ENCODE measurements at places on chromosomes 11 and 22.

- no peak for DNase-seq
These were observed 274.3 kb downstream of the DDX10 start for GRCh38 chr11:108939135-108939534.

- no peak for DNase-seq
These were observed 124.1 kb upstream of the MPPED2 start for GRCh38 chr11:30710221-30710620.

DNA sequence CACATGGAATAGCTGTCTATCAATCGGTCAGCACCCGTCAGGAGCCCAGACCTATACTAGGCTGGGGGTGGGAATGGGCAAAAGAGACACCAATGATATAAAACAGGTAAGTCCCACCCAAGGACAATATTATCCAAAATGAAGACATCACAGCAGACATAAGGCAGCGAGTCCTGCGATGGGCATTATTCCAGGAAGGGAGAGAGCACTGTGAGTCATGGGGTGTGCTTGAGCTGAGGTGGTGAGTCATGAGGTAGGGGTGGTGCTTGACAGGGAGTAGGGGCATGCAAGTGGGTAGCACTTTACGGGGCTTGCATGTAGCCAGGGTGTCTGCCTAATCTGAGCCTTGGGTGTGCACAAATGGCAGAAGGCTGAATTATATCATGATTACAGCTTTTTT, 605.0 kb upstream of the CADM1 start:
- DNase-seq = no peak

- no peak for DNase-seq
These were observed 644 bp upstream of the NDUFV1 start for GRCh38 chr11:67606093-67606491.

- no peak for DNase-seq
These were observed 66.9 kb downstream of the LRRC4C start for GRCh38 chr11:41392596-41392995.

DNA sequence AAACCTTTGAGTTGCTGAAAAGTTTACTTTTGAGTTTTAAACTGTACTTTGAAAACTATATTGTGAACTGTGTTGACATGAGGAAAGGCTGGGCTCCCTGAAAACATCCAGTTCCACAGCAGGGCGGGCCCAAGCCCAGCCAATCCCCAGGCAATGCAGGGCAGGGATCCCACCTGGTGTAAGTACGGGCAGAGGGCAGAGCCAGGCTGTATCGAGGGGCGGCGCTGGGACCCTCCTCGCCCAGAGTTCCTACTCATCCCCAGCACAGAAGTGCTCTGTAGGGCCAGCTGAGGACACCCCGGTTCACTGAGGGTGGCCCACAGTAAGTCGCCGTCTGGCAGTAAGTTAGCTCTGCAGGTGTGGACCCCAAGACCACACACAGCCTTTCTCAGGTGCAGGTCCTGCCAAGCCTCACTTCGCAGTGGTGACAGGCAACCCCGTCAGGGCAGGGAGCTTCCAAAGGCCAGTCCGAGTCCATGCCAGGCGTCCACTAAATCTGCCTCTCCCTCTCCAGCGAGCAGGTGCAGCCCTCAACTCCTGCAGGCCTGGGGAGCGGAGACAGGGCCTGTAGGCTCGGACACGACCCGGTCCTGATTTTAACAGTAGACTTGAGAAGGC, 6.3 kb downstream of the RASSF7 start:
- DNase-seq = no peak

DNA sequence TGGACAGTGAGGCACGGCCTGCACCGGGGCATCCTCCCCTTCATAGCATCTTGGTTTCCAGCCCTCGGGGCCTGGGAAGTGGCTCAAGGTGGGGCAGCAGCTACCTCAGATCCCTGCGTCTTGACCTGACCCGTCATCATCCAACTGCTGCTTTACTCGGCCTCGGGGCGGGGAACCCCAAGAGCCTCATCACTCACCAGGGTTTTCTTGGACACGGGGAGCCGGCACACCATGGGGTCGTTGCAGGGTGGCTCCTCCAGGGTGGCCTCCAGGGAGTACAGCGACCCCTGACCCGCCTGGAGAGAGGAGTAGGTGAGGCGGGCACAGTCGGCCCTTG, 651 bp downstream of the CTSF start:
- DNase-seq = no peak

GRCh38 chr11:10366568-10367331, 61.9 kb downstream of the ADM start:
- DNase-seq = no peak

DNA sequence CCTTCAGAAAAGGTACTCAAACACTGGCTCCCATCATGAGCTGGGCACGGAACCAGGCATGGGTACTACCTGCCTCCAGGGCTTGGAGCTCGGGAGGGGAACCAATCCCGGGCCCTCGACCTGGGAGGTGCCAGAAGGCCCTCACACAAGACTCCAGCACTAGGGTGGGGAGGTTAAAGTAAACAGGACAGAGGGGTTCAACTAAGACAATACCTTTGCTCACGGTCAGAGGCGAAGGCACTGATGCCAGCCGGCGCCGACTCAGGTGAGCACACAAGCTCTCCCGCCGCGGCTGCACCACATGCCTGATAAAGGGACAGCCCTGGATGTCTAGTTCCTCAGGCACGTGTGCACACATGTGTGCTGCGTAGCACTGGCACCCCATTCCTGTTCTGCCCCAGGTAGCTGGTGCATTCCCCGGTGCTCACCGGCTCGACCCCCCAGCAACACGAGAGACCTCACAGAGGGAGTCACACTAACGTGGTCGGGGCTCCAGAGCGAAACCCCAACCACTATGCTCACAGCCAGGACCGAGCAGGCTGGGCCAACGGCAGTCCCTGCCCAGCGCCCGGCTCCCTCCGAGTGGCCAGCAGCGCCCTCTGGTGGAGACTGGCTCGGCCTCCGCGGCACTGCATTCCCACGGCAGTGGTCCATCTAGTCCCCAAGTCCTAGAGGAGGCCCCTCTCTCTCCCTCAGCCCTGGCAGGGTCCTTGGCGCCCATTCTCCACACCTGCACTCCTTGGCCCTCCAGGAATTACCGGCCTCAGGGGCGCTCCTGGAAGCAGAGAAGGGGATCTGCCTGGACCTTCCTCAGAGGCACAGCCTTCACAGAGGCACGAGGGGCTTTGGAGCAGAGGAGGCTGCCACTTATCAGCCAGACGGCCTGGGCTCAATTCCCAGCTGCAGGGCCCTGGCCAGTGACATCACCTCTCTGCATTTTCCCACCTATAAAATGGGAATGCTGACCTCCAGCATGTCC, 28.8 kb upstream of the MOB2 start:
- peak; percentile 73 for DNase-seq

- DNase-seq = no peak
These were observed 14.6 kb downstream of the RPS6KA4 start for GRCh38 chr11:64373598-64373974.

GRCh38 chr11:17745023-17745772, 10.6 kb downstream of the KCNC1 start:
- DNase-seq = no peak

- no peak for DNase-seq
These were observed 92.8 kb downstream of the ARFGAP2 start for GRCh38 chr11:47083913-47084312.

DNA sequence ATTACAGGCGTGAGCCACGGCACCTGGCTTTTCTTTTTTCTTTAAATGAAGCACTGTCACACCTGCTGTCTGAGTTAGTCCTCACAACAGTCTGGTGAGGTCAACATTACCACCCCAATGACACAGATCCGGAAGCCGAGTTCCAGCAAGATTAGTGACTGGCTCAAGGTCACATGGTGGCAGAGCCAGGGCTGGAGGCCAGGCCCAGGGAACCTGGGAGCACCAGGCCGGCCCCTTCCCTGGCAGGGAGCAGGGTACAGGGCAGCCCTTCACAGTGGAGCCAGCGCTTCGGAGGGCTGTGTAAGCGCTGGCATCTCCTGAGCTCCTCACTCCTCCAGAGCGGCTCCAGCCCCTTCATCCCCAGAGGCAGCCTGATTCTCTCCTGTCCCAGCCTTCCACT, 118.7 kb downstream of the ST3GAL4 start:
- DNase-seq = no peak

DNA sequence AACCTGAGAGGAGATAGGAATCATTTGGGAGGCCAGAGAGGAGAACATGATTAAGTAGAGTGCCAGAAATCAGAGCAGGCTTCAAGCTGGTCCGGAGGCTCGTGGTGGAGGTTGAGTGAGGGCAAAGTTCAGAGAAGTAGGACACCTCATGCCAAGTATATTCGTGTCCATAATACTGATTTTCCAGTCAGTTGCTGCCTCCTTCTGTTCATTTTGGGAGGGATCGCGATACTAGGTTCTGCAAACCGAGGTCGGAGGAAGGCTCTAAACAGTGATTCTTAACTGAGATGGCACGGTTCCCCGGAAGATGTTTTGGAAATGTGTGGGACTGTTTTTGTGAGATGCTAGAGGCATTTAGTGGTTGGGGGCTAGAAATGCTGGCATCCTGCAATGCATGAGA, 13.6 kb upstream of the CD3E start:
- no peak for DNase-seq

DNA sequence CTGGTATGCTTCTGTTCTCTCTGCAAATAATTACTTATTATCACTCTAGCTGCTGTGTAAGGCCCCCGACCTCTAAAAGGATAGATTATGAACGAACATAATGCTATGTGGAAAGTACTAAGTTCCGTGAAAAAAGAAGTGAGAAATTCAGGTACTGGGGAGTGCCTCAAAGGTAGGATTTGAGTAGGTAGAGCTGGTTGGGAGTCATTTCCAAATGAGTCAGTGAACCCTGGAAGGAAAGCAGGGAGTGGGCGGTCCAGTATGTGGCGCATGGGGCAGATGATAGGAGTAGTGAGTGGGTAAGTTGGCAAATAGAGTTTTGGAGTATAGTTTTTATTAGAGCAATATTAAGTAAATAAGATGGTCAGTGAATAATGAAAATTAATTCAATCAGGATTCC, 2.4 kb downstream of the ZC3H12C start:
- no peak for DNase-seq

- DNase-seq = no peak
These were observed 36.9 kb downstream of the CHRDL2 start for GRCh38 chr11:74694136-74694930.

DNA sequence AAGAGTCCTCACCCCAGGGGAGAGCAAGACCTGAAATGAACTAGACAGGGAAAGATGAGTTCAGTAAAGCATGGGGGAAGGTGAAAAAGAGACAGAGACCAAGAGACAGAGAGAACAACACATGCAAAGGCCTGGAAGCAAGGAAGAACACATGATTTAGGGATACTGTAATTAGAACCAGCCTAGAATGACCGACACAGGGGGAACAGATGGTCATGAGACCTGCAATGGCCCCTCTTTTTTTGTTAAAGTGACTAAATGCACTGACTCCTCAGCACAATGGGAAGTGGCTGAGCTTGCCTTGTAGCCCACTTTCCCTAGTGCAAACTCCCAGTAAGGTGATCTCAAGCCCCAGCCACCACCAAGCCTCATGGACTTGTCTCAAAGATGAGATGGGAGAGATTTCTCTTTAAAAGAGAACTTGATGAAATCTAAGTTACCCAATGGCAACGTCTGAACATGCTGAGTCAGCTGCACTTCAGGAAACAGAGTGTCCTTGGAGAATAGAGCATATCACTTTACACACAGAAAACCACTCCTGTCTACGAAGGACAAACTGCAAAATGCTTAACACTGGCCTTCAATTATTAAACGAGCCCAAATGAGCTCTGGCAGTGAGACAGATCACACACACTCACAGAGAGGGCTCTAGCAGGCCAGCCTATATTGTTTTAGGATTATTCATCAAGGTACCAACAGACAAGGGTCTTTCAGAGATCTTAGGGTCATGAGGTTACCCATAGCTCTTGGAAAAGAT, 91.0 kb downstream of the SERGEF start:
- DNase-seq = no peak

- no peak for DNase-seq
These were observed 44.0 kb upstream of the RDX start for GRCh38 chr11:110340436-110340835.

- DNase-seq = no peak
These were observed 29.9 kb downstream of the LRFN4 start for GRCh38 chr11:66886671-66887221.

DNA sequence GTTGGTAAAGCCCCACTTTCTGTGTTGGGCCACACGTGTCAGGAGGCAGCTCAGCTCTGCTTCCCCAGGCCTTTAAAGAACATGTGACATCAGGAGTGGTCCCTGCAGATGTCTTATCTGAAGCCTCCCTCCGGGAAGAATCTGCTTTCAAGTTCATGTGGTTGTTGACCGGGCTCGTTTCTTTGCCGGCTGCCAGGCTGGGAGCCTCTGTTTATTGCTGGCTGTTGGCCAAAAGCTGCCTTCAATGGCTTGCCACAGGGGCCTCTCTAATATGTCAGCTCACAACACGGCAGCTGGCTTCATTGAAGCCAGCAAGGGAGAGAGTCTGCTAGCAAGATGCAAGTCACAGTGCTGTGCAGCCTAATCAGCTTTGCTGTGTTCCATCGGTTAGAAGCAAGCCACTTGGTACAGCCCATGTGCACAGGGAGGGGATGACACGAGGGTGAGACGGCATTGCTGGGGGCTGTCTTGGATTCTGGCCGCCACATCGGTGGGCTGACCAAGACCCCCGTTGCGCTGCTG, 14.6 kb downstream of the MRGPRF start:
- DNase-seq = no peak

GRCh38 chr11:113817626-113818025, 38.0 kb downstream of the CLDN25 start:
- no peak for DNase-seq

DNA sequence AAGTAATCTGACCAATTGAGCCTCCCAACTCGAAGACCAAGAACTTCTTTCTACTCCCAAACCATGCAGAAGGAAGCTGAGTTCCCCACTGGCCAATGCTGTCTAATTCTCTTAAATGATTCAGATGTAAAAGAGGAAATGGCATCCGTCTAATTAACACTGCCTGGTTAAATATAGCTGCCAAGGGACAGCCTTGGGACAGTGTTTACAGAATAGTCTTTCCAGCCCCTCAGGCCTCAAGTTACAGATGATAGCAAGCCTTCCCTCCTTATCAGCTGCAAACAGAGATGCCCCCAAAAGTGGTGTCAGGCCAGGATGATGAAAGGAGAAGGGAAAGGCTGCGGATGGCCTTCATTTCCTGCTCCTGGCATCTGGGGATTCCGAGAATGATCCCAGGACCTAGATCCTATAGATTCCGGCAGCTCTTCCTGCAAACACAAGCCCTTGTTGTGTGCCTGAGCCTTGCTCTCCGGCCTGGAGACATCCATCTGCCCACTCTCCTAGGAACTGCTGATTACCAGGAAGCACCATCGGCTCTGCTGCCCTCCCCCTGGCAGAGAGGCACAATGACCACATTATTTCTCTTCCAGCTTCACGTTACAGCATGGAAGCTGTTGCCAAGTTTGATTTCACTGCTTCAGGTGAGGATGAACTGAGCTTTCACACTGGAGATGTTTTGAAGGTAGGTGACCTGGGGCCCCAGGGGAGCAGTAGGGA, 13.5 kb upstream of the TMA7B start:
- DNase-seq = no peak

DNA sequence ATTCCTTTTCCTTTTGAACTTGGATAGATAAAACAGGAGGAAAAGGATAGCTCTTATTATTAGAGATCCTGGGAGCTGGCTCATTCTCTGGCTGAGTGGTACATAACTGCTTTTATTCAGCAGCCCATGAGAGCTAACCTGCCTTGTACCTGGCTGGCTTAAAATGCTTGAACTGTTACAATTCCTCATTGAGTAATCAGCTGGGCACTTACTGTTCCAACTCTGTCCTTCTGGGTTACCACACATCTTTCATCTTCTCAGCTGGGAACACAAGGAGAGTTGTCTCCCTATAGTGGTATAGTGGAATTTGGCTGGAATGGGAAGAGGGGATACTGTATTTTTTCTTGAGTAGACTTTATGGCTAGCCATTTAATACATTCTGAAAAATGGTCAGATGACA, 39.8 kb upstream of the SPTBN2 start:
- no peak for DNase-seq

- no peak for DNase-seq
These were observed 22.0 kb downstream of the FZD4 start for GRCh38 chr11:86932924-86933875.

Measured in stimulated activated CD4-positive, alpha-beta T cell treated with anti-CD3 and anti-CD28 coated beads, TNF-alpha, amount 100 ng/mL, for 1 hour (primary cell).